ENCODE measurements at places on chromosomes 6 and 20.

- DNase-seq = no peak
Observed at GRCh38 chr6:6411115-6411514, 90.7 kb upstream of the F13A1 start.

- DNase-seq = no peak
Observed at GRCh38 chr6:148324297-148324985, 18.2 kb upstream of the SASH1 start.

DNA sequence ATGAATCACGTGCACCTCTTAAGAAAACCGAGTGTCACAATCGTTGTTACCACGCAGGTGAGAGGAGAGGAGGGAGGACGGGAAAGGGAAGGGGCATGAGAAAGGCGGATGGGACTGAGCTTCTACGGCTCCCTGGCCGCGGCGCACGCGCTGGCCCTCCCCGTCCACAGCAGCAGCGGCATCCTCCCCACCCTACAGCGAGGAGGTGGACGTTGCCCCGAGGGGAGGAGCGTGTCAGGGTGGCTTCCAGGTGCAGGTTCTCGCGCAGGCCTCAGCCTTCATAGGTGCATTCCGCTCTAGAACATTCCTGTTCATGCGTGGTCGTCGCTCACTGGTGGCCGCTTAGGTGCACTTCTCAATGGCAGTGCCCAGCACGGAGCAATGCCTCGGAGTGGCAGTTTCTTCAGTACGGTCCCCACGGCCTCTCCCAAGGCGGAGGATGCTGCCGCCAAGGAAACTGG lies 29.7 kb upstream of the AFDN start:
- no peak for DNase-seq

DNA sequence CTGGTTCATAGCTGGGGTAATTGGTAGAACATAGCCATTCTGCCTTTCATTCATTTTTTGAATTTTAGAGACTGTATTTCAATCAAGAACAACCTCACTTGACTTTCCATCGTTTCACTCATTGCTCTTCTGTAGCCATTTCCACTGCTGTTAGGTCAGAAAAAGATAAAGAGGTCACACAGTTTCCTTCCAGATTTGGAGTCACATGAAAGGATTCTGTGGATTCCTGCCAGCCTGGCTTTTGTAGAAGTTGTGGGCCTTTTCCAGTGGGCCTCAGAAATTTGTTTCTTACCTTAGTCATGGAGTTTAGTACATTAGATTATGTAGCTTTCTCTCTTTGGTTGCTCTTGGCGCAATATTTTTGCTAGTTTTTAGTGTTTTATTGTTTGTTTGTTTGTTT lies 157.8 kb downstream of the SASH1 start:
- DNase-seq = no peak

- no peak for DNase-seq
Observed at GRCh38 chr6:151916075-151916474, 108.6 kb downstream of the ESR1 start.

All from CD4-positive, CD25-positive, alpha-beta regulatory T cell (primary cell).